ENCODE measurements at places on chromosomes 5 and 9. TPM values are rescaled to one million over a fixed set of nuclear protein-coding genes. Genes with fewer than 3 reads are reported as not detected.

Gene CDH9
- not detected for total RNA-seq

Gene MZB1
- not detected for total RNA-seq

Gene FBXW11
- 39.5 TPM for total RNA-seq

Gene PFN3
- not detected for total RNA-seq

Gene MCC
- total RNA-seq: 0.22 TPM

Gene GABBR2
- 0.08 TPM for total RNA-seq

Gene TMEM215
- not detected for total RNA-seq

Gene TNIP1
- total RNA-seq: 127 TPM

Gene GPR21
- not detected for total RNA-seq

Gene GARIN3
- not detected for total RNA-seq

Gene NFIB
- 10.1 TPM for total RNA-seq

Gene MLANA
- total RNA-seq: not detected

Gene INSYN2B
- total RNA-seq: 0.73 TPM

Gene NAIP
- total RNA-seq: 0.27 TPM

Gene PPP1R26
- 19.4 TPM for total RNA-seq

Gene ZNF189
- total RNA-seq: 8.4 TPM

Gene FYB1
- total RNA-seq: 19.0 TPM

Gene RARS1
- total RNA-seq: 103 TPM

Gene PCDHAC1
- total RNA-seq: 1.9 TPM

Gene KIAA0825
- 0.35 TPM for total RNA-seq

Gene GLT6D1
- total RNA-seq: not detected

Gene MAT2B
- total RNA-seq: 53.9 TPM

Gene GABRA6
- total RNA-seq: not detected

Gene IL11RA
- 6.1 TPM for total RNA-seq

Gene OBP2A
- total RNA-seq: not detected
